ENCODE measurements at places on chromosomes 2 and 18. TPM values are rescaled to one million over a fixed set of nuclear protein-coding genes. Genes with fewer than 3 reads are reported as not detected.
A peak's percentile ranks its signal among the peaks of the same experiment; 100 is the strongest.

Gene PTPRN
- 0.09 TPM for total RNA-seq

Gene RAB17
- 13.6 TPM for total RNA-seq

DNA sequence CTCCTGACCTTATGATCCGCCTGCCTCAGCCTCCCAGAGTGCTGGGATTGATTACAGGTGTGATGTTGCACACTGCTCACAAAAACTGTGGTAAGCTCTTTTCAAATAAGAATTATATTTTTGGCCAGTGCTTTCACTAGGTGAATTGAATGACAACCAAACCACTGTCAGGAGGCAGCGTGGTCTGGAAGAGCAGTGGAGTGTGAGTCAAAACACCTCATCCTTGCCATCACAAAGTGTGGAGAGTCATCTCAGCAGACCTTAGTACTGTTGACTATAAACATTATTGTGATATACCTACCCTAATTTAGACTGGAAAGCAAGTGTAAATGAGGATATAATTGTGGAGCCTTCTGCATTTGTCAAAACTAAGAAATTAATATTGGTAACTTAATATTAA, 61.3 kb downstream of the UBE2E3 start:
- no peak overlapping the region for H3K27ac ChIP-seq
- H3K27me3 ChIP-seq, result no peaks in the 10 kb centered on the region
- DNase-seq, result no peak
- no peaks in the 10 kb centered on the region for H3K36me3 ChIP-seq
- no peaks in the 10 kb centered on the region for H3K4me1 ChIP-seq
- H3K4me3 ChIP-seq, result no peak overlapping the region

DNA sequence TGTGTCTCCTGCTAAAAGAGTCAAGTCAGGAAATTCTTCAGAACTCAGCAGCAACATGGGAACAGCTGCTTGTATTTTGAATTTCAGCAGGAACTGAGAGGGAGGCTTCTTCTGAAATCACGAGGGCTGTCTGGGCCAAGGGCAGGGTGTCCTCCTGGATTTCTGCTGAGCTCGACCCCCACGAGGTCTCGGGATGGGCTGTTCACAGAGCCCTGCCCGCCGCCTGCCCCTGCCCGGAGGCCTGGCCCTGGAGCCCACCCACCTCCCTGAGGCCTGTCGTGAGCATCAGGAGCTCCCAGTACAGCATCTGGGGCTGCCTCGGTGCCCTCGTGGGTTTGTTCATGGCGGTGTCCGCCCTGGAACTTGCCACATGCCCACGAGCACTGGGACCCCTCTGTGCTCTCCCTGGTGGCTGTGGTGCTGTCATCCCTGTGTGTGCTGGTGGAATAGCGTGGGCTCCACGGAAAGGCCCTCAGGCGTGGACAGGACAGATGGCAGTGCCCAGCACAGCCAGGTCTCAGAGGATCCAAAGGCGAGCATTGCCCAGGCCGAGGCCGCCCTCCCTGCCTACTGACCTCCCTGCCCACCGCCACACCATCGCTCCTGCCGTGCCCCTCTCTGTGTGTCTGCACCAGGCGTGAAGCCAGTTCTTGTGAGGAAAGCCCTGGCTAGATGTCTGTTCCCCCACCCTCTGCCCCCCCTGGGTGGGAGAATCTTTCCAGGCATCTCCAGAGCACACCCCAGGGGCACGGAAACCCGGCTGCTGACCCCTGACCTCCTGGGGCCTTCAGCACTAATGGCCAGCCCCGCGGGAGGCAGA, 25.9 kb downstream of the RAMP1 start:
- H3K27me3 ChIP-seq, result no peaks in the 10 kb centered on the region
- no peak for DNase-seq
- H3K4me3 ChIP-seq, result no peak overlapping the region
- H3K27ac ChIP-seq, result peak overlapping the region; percentile 66
- no peaks in the 10 kb centered on the region for H3K36me3 ChIP-seq

DNA sequence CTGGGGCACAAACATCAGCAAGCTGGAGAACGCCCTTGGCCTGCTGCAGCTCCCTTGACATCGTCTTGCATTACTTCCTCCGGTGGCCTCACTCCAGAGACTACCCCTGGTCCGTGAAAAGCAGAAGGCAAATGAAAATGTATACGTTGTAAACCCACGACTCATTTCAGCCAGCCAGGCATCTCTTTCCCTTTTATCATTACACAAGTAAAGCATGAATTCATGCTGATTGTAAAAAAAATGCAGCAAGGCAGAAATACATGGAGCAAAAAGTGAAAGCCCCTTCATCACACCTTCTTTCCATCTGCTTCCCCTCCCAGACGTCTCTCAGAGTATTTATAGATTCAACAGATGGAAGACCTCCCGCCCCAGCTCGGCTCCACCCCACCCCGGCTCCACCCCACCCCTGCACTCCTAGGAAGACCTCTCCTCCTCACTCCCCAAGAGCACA, 41.6 kb upstream of the RALBP1 start:
- no peak for DNase-seq
- no peak overlapping the region for H3K27ac ChIP-seq
- no peaks in the 10 kb centered on the region for H3K4me1 ChIP-seq
- H3K27me3 ChIP-seq, result no peaks in the 10 kb centered on the region

DNA sequence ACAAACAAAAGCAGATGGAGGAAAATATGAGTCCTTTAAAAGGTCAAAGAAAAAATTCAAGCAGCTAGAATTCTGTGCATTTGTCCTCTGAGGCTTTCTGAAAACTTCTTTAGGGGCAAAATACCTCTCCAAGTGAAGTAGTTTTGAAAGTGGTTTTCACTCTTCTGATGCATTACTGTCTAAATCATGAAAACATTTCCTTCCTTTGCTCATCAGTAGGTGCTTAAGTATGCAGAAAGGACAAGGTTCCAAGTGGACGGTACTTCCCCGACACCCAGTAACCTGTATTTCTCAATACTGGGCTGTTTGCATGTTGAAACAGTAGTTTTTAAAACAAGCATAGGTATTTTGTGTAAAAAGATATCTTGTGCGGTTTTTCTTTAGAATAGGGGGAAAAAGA, 189.1 kb upstream of the ERBB4 start:
- H3K4me3 ChIP-seq, result no peak overlapping the region
- no peaks in the 10 kb centered on the region for H3K36me3 ChIP-seq
- H3K4me1 ChIP-seq, result no peaks in the 10 kb centered on the region
- H3K27me3 ChIP-seq, result no peaks in the 10 kb centered on the region

DNA sequence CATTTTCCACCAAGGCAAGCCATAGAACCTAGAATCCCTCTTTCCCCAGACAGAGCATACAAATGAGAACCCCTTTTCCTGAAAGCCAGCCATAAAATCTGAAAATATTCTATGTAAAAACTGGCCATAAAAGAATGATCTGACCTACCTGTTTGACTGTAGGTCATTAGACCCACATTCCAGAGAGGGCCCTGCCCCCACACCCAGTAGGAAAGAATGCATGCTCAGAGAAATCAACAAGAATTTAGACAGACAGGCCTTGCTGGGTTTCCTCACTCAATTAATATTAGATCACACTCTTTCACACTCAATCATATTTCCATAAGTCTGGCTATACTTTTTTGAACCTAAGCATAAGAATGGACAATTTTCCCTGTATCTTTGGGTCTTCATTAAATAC, 929.5 kb downstream of the ERBB4 start:
- no peaks in the 10 kb centered on the region for H3K36me3 ChIP-seq
- H3K4me1 ChIP-seq, result no peaks in the 10 kb centered on the region
- no peaks in the 10 kb centered on the region for H3K27me3 ChIP-seq
- no peak for DNase-seq
- no peak overlapping the region for H3K27ac ChIP-seq

- no peak for DNase-seq
- H3K36me3 ChIP-seq, result no peaks in the 10 kb centered on the region
- peak overlapping the region; percentile 59 for H3K27ac ChIP-seq
- peaks cover 28% of the 10 kb centered on the region for H3K4me1 ChIP-seq
- no peak overlapping the region for H3K4me3 ChIP-seq
- no peaks in the 10 kb centered on the region for H3K27me3 ChIP-seq
Measured at GRCh38 chr18:3458378-3458777, 8.4 kb downstream of the TGIF1 start.

DNA sequence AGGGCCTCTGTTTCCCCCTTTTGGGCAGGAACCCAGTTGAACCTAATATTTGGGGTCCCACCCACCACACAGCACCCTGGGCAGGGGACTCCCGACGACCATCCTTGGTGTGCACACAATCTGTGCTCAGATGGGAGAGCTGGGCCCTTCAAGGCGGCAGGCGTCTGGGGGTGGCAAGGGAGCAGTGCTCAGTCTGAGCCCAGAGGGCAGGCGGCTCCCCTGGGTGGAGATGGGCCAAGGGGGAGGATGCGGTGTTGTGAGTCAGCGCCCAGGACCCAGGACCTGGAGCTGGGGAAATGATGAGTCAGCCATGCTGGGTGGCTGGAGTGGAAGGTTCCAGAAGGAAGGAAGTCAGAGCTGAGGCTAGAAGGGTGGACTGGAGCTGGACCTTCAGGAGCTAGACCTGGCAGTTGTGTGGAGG, 3.8 kb downstream of the PROM2 start:
- H3K36me3 ChIP-seq, result no peaks in the 10 kb centered on the region
- DNase-seq, result no peak
- no peak overlapping the region for H3K4me3 ChIP-seq
- no peaks in the 10 kb centered on the region for H3K27me3 ChIP-seq
- H3K4me1 ChIP-seq, result peaks cover 4% of the 10 kb centered on the region

GRCh38 chr2:100206731-100207255, 64.4 kb upstream of the AFF3 start:
- no peak overlapping the region for H3K4me3 ChIP-seq
- no peaks in the 10 kb centered on the region for H3K36me3 ChIP-seq
- H3K27ac ChIP-seq, result no peak overlapping the region
- DNase-seq, result no peak
- no peaks in the 10 kb centered on the region for H3K4me1 ChIP-seq

Gene POTEF
- 14.5 TPM for total RNA-seq

DNA sequence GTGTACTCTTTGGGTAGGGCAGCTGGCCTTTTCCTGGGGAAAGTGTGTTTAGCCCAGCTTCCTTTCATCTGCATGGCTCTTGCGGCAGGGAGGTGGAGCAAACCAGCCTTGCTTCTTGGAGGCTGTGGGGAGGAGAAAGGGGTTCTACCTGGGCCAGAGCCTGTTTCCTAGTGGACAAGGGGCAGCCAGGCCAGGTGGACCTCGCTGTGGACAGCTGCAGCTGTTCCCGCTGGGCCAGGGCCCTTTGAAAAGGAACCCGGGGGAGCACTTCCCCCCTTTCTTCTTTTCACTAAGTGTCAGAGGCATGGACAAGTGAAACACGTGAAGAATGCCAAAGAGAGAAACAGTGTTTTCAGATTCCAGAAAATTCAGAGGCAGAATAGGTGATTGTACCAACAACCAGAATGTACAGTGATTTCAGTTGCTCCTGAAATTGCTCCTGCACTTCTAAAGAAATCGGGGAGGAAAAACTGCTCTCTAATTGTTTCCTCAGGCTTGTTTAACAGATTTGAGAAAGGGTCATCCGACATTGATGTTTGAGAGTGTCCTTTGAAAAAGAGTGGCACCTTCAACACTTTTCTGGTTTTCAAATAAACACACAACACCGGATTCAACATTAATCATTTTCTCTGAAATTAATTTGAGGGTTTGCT, 3.9 kb downstream of the GLI2 start:
- no peak overlapping the region for H3K27ac ChIP-seq
- no peak for DNase-seq
- peaks cover 12% of the 10 kb centered on the region for H3K4me1 ChIP-seq
- peaks cover 4% of the 10 kb centered on the region for H3K27me3 ChIP-seq
- H3K4me3 ChIP-seq, result no peak overlapping the region
- no peaks in the 10 kb centered on the region for H3K36me3 ChIP-seq

DNA sequence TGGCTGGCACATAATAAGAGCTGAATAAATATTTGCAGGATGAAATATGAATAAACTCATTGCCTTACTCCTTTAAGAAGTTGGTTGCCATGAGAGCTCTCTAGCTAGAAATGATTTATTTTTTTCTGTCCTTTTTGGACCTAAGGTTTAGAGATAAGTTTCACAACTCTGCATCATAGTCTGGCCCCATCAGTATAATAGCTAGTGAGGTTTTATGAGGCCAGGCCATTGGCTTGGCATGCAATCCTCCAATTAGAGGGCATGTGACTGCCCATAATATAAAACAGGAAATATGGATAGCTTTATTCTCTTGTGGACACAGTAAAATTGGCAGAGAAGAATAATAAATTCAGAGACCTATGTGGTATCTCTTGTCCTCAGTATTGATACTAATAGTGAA, 26.2 kb upstream of the INSIG2 start:
- H3K4me1 ChIP-seq, result no peaks in the 10 kb centered on the region
- no peak for DNase-seq
- no peaks in the 10 kb centered on the region for H3K27me3 ChIP-seq
- no peak overlapping the region for H3K4me3 ChIP-seq
- no peak overlapping the region for H3K27ac ChIP-seq

Measured in prostate gland (tissue), 2 donors.